BJ (cell line): ENCODE measurements at places on chromosomes 7 and 10.

- no peak for DNase-seq
These were observed 108.0 kb downstream of the LRRTM3 start for GRCh38 chr10:67033878-67034277.

DNA sequence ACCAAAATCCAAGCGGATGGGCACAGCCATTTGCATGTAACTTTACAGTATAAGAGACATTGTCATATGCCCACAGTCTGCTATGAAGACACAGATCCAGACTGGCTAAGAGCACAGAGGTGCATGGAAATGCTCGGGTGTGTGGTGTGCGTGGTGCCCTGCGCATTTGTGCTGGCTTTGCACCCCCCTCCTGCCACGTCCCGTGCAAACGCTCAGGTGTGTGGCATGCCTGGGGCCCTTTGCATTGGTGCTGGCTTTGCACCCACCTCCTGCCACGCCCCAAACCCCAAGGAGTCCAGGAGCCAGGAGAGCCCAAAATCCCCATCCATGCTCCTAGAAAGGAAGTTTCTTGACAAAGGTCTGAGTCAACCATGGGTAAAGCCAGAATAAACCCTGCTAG is 306.2 kb downstream of the PTPRN2 start:
- DNase-seq = no peak

DNA sequence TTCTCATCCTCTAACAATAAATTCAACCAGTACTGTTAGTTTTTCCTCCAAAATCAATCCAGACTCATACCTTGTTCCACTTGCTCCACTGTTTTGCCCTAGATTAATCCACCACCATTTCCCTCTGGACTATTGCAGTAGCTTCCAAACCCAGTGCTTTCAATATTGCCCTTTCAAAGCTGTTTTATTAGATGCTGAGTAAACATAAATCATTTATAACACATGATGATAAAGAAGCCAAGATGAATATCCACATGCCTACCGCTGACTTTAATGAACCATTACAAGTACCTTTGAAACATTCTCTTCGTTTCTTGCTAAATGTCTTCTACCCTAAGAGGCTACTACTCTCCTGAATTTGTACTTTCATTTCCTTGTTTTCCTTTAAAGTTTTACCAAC is 174.2 kb upstream of the FAM171A1 start:
- no peak for DNase-seq

DNA sequence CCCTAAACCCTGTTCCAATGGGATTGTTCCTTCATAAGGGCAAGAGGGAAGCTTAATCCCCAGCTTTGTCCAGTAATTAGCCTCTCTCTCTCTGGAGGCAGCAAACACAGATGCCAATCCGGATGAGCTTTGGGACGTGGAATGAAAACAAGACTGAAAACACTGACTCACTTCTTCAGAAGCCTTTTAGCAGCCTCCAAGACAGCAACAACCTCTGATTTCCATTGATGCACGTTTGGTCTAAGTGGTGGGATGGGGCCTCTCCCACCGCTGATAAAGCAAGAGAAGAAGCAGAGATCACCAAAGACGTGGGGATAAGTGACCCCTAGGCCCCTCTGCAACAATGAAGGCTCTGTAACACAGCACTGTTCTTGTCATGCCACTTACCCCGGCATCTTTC is 5.8 kb upstream of the GFRA1 start:
- no peak for DNase-seq

DNA sequence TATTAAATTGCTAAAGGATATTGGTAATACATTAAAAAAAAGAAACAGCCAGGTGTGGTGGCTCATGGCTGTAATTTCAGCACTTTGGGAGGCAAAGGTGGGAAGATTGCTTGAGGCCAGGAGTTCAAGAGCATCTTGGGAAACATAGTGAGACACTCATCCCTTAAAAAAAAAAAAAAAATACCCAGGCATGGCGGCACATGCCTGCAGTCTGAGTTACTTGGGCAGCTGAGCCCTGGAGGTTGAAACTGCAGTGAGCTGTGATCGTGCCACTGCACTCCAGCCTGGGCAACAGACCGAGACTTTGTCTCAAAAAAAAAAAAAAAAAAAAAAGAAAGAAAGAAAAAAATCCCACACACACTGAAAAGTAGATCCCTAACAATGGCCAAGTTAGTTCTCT is 59.7 kb downstream of the MACC1 start:
- no peak for DNase-seq

DNA sequence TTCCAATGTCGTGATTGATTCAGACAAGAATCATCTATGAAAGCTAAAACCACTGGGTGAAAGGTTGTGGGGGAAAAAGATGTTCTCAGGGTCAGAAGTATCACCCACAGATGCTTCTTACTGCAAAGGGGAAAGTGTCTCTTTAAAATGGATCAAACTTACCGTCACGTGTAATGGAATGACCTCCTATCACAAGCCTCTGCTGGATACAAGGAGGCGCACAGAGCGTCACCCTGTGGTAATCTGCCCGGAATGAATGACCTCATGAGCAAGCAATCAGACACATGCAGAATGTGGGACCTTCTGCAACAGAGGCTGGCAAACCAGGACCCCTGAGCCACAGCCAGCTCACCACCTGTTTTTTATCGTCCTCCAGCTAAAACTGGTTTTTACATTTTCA is 33.0 kb downstream of the WIPF3 start:
- peak; percentile 21 for DNase-seq

- DNase-seq = no peak
These were observed 3.6 kb upstream of the ARID5B start for GRCh38 chr10:61897671-61898434.

DNA sequence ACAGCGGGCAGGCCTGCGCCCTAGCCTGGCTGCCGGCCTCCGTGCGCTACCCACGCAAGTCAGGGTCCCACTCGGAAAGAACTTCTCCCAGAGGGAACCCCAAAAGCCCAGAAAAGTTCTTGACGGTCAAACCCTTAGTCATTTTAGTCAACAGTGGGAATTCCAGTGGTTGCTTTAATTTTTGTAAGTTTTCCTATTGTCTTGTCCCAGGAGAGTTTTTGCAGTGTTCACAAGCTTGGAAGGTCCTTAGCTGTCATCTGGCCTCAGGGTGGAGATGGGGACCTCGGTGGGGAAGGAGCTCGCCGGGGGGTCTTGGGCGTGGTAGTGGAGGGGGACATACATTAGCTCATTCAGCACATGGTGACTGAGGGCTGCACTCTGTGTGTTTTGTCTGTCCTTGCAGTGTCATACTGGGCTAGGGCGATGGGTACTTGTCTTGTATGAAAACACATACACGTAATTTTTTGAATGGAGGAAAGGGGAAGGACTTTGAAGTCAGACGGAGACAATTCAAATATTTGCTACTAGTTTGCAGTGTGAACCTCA is 736 bp downstream of the MINDY4 start:
- no peak for DNase-seq

DNA sequence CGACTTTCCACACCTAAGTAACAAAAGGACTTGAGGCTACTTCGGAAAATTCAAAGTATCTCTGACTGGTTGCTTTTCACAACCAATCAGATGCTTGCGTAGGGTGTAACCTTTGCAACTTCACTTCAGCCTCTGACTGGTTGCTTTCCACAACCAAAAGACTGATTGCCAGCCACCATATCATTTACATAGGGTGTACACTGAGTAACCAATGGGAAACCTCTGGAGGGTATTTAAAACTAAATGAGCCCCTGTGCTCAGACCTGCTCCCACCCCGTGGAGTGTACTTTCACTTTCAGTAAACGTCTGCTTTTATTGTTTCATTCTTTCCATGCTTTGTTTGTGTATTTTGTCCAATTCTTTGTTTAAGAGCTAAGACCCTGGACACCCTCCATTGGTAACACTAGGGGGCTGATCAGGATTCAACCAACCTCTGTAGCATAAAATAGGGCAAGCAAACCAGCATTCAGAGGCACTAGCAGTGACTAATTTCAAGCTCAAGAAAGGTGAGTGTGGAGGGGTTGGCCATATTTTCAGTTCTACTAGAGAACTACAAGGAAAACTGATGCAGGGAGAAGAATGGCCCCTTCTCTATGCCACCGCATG is 390.8 kb downstream of the POM121L12 start:
- DNase-seq = no peak

DNA sequence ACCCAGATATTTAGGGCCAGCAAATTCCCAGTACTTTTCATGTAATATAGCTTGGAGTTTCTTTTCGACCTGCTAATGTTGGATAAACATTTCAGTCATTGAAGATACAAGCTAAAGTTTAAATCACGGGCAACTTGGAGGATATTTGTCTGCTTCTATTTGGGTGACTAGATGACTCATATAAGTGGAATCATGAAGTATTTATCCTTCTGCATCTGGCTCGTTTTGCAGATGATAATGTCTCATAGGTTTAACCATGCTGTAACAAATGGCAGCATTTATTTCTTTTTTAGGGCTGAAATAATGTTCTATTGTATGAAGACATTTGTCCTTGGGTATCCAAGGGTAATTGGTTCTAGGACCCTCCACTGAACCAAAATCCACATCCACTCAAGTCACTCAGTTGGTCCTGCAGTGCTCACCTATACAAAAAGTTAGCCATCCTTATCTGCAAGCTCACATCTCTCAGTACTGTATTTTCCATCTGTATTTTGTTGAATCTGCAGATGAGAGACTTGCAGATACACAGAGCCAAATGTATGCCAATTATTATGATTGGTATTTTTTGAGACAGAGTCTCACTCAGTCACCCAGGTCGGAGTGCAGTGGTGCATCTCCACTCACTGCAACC is 187.2 kb upstream of the CSTF2T start:
- no peak for DNase-seq

GRCh38 chr7:156540619-156541165 is 99.9 kb upstream of the RNF32 start:
- DNase-seq = no peak

GRCh38 chr7:44103566-44103922 is 601 bp upstream of the AEBP1 start:
- no peak for DNase-seq

GRCh38 chr7:7478569-7478968 is 57.1 kb downstream of the COL28A1 start:
- DNase-seq = no peak

DNA sequence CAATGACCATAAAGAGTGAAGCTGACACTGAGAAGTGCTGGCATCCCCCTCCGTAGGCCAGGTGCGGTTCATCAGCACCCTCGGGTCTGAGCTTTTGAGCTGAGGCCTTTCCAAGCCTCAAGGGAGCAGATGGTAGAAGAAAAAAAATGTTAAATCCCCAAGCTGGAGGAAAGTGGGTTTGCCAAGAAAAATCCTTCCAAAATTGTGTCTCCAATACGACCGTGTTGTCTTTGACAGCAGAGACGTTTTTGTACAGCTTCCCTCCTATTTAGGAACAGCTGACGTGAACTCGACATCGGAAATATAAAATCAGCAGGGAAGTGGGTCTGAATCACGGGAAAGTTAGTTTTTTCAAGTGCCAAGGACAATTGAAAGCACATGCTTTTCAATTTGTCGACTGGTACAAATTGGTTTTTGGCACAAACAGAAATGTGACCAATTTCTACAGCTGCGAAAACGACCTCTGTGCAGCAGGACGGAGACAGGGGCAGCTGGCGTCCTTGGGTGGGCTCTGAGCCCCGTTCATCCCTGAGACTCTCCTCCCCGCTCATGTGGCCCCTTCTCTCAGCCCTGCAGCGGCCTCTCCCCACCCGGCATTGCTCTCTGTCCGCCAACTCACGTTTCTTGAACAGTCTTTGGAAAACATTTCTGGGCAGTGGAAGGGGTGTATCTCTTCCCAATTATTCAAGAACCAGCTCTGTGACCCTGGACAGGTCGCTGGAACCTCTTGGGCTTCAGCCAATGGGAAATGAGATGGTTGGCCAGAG is 89.9 kb downstream of the PAXIP1 start:
- DNase-seq = no peak

DNA sequence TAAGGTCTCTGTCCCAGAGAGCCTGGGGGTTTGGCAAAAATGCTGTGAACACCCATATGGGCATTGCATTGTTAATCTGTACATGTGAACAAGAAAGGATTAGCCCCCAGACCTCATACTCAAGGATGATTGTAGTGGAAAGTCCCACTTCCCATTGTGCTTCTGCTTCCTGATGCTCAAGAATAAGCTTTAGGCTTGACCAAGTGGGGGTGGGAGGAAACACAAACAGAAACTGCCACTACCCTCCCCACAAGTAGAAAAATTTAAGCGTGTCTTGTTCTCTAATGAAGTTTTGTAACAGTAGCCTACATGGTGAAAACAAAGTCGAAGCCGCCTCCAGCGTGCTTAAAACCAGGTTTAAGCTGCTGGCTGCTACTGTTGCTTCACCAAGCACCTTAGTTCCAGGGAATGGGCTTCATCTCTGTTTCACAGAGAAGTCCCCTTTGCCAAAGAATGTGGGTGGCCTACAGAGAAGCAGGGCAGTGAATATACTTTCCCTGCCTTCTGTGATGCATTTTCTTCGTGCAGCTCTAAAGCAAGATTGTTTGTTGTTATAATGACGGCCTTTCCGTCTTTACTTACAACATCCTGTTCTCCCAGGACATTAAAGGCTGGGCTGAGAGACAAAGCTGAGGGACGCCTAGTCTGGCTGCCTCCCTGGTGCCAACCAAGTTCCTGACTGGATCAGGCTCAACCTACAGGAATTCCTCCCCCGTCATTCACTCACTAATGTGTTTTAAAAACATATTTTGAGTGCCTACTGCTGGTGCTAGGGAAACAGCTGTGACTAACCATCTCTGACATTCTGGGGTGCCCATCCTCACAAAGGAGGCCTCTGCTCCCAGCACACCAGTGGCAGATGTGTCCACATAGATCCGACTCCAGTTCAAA is 32.1 kb upstream of the CCSER2 start:
- no peak for DNase-seq

GRCh38 chr7:106756884-106757283 is 95.9 kb upstream of the CCDC71L start:
- DNase-seq = no peak

GRCh38 chr7:36157527-36158320 is 4.7 kb downstream of the EEPD1 start:
- DNase-seq = no peak

GRCh38 chr7:132082394-132082793 is 493.9 kb downstream of the PLXNA4 start:
- DNase-seq = no peak

DNA sequence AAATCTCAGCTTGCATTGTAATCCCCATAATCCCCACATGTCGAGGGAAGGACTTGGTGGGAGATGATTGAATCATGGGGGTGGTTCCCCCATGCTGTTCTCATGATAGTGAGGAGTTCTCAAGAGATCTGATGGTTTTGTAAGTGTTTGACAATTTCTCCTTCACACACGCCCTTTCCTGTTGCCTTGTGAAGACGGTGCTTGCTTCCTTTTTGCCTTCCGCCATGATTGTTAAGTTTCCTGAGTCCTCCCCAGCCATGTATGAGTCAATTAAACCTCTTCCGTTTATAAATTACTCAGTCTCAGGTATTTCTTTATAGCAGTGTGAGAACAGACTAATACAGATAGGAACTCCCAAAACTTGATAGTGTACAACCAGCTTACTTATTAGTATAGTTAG is 98.6 kb downstream of the CREM start:
- DNase-seq = no peak

DNA sequence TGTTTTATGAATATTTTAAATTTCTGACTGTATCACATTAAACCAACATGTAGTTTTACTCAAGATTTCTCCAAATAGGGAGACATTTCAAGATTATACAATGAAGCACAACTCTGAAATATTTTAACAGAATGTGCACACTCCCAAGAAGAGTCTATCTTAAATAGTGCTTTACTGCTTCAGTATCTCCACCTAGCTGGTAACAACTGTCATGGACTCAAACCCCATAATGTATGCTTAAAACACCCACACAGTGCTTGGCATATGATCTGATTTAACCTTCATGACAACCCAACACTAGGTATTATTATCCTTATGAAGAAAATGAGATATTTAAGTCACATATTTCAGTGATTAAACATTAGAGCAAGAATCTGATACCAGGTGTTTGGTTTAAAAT is 45.9 kb downstream of the ASZ1 start:
- no peak for DNase-seq

GRCh38 chr7:54882694-54883093 is 123.7 kb upstream of the SEC61G start:
- no peak for DNase-seq
